ENCODE measurements at places on chromosomes 3 and 15.

DNA sequence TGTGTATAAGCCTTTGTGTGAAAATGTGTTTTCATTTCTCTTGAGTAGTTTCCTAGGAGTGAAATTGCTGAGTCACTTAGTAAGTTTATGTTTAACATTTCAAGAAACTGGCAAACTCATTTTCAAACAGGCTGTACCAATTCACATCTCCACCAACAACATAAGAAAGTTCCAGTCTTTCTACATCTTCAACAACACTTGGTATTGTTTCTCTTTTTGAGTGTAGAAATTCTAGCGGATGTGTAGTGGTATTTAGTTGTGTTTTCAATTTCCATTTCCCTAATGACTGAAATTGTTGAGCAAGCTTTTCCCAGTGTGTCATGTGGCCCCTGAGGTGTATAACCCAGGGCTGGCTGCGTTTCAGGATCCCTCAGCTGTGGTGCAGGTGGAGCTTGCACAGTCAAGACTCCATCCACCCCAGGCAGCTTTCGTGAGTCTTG, 258.5 kb downstream of the PDCD6IP start:
- DNase-seq, result no peak

- DNase-seq, result no peak
These were observed 23.1 kb downstream of the CD47 start for GRCh38 chr3:108067768-108068167.

DNA sequence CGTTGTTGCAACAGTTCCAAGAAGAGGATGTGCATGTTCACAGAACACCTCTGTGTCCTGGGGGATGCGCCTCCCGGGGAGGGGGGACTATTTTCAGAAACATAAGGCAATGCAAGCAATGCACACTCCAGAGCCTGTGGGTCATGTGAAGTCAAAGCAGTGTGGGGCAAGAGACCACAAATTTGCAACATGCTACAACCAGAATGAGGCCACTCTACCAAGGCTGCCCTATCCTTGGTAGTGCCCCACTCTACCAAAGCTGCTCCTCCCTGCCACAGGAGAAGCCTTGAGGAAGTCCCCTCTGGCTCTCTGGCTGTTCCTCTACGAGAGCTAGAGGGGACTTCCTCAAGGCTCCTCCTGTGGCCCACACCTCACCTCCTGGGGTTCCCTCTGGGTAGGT, 8.4 kb upstream of the NR2C2 start:
- no peak for DNase-seq

DNA sequence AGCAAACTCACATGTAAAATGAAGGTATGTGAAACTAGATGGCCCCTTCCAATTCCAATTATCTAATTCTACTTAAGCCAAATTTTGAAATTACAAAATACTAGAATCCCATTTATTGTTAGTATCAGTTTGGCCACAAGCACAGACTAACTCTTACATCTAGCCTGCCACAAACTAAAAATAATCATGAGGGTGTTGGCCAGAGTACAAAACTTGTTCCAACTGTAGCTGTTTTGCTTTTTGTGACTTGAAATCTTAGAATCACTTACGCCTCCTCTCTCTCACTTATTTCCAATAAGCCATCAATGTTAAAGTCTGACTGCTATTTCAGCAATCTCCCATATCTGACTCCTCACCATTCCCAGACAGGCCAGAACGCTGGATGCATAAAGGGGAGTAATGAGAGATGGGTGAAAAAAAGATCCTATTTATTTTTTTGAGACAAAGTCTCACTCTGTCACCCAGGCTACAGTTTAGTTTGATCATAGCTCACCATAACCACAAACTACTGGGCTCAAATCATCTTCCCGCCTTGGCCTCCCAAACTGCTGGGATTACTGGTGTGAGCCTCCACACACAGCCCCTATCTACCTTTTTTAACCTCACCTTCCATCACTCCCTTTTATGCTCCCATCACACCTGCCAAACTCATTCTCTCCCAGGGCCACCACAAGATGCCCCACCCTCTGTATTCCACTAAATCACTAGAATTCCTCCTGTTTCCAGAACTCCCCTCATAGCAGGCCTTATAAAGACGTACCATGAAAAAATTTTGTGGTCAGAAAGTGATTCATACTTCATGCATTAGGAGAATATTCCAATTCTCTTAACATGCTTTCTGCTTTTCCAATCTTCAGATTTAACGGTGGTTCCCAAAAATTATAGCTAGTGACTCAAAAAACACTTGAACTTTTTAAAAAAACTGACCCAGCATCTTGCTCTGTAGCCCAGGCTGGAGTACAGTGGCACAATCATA, 36.5 kb downstream of the ATOSA start:
- no peak for DNase-seq

GRCh38 chr3:109117939-109118338, at the start of gene MORC1:
MORC1 (minus strand) TSS chr3:109118134; CDS start chr3:109118059, 75 bp downstream.
- DNase-seq, result no peak

- DNase-seq, result no peak
These were observed 85.7 kb downstream of the ST6GAL1 start for GRCh38 chr3:187015903-187016638.

DNA sequence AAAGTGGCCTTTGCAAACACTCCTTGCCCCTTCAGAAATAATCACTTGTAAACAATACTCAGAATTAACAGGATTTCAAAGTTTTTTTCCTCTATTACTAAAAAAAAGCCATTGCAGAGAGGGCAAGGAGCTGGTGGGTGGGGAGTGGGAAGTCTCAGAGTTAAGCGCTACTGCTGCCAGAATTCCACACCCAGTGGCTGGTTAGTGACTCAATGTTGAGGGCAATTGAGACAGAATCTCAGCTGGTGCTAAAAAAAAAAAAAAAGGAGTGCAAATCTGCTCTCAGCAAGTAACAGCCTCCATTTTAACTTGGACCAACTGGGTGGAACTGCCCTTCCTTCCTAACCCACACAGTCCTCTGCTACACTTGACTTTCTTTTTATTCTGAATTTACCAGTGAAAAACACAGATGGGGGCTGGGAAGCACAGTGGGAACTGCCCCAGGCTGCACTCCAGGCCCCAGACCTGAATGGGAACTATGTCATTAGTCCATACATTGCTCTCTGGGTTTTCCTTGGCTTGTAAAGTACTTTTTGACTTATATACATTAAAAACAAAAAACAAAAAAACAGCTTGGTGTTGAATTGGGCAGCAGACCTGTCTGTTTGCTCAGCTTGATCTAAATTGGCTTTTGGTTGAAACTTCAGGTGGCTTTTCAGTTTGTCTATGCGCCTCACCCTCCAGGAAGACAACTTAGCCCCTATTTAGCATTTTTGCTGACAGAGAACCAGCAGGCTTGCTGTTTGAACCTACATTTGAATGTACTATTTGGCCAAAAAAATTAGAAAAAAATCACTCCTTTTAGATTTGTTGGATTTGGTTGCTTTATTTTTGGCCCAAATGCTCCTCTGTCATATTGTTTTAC, 357.8 kb upstream of the TBL1XR1 start:
- DNase-seq, result no peak

GRCh38 chr3:113287803-113288648, 76.7 kb downstream of the BOC start:
- DNase-seq, result no peak

DNA sequence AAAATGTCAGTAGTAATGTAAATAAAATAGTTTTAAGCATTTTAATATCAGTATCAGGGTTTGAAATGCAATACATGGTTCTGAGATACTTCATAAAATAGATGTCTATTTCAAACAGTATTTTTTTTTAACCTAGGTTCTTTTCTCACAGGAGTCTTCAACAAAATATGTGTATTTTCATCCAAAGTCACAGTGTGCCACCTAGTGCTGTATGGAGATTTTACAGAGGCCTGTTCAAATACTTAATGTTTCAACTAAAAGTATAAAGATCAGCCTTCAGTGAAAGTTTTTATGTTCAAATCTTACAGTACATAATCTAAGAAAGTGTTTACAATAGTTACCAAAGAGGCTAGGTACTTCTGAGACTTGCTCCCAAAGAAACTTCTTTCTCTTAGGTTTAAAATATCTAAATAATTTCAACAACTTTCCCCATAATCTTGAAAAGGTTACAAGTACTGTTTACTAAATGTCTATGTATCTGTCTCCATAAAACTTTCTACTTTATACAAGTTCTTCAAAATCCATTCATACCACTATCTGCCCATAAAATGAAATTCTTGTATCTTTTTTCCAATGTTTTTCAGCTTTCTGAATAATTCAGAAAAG, 38.3 kb downstream of the SCAPER start:
- DNase-seq, result no peak

DNA sequence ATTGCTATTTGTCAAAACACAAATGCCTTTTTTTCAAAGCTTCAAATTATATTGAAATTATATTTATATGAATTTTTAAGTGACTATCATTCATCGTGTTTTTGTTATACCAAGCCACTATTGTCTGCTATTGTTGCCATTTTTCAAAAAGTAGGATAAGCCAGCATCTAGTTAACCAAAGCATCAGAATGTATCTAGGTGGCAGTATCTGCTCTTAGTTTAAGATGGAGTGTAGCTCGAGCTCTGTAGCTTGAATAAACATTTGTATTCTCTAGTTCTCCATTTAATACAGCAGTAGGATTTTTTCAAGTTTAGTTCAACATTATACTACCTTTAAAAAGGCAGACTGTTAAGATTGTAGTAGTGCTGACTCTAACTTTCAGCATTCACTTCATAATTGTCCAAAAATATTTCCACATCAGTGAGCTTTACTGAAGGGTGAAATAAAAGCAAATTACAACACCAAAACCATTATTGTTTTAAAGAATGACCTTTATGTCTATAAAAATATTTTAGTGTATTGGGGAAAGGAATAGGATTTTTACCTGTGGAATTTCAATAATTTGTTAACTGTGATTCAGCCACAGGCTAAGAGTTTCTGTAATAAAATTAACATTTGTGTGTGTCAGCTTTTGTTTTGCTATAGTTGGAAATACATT, 19.6 kb upstream of the C15orf61 start:
- no peak for DNase-seq

DNA sequence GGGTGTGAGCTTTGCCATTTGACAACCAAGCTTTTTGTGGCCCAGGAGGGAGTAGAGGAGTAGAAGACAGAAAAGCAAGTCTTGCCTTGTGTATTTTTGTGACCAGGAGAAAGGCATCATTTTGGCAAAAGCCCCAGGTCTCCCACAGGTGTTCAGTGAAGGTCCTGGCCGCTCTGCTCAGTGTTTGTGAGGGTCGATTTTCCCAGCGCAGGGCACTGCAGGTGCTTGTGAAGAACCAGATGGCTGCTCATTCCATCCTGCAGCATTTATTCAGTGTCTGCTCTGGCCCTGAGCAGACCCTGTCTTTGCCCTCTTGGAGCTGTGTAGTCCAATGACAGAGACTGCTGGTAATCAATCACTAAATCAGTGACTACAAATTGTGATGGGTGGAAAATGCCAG, 19.5 kb downstream of the TRAK1 start:
- DNase-seq, result no peak

DNA sequence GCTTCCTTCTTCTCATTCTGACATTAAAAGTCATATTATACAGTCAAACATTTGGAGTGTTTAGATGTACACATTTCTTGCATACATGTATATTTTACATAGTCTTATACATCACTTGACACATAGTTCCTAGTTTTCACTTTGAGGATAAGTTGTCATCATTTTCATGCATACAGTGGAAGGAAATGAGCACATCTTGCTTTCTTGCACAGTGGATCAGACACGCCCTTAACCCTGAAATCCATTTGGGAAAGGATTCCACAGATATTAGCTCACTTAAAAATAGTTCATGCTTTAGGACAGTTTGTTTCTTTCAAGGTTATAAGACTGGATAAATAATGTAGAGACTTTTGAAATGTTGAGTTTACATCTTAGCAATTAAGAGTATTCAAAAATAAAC, 148.6 kb upstream of the MME start:
- no peak for DNase-seq

DNA sequence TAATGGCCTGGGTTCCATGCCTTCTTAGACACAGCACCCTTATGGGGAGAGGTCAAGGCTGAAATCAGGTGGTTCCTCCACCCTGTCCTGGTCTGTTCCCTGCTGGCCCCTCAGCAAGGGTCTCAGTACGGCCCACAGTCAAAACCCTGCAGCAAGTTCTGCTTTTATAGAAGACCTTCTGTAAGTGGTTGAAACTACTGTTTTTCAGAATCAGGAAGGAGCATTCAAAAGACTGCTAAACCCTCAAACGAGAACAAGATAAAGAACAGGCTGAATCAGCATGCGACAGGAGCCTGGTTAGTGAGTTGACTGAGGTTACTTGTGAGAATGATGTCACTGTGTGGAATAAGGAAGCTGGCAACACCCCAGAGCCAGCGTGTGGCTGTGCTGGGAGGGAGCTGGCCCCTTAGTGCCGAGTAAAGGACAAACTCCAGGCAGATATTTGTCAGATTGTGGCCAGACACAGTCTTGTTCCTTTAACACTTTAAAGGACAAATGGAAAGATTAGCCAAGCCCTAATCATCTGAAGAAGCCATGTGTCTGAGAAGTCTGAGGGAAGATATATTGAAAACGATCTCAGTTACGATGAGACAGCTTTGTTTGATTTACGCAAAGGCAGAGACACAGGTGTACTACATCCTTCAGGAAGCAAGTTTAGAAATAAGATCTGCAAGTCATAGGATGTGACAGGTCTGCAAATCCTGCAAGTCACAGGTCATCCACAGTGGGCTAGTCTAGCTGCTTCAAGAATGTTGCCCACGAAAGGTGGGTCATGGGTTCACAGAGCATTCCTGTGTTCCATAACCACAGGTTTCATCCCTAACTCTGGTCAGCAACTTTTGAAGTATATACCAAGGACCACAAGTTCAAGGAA, 54.0 kb downstream of the B3GNT5 start:
- DNase-seq, result no peak

DNA sequence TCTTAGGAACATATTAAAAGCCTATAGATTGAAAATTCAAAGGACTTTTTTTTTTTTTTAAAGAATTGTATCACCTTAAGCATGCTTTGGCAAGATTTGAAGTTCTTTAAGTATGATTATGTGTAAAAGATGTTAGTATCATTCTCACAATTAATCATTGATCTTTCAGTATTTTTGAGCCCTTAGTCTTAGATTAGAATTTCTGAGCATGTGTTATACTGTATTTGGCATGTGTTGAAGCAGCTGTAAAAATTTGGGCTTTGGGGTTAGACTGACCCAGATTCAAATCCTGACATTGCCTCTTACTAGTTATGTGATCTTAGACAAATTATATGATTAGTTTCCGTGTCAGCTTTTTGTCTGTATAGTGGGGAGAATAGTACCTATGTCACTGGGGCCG, 6.3 kb downstream of the OXSR1 start:
- no peak for DNase-seq
